ENCODE measurements at places on chromosomes 13 and 19.
A peak's percentile ranks its signal among the peaks of the same experiment; 100 is the strongest.

GRCh38 chr19:5679289-5680083, 830 bp downstream of the MICOS13 start:
- no peak for DNase-seq

GRCh38 chr13:61830475-61830874, 414.8 kb upstream of the PCDH20 start:
- DNase-seq, result no peak

DNA sequence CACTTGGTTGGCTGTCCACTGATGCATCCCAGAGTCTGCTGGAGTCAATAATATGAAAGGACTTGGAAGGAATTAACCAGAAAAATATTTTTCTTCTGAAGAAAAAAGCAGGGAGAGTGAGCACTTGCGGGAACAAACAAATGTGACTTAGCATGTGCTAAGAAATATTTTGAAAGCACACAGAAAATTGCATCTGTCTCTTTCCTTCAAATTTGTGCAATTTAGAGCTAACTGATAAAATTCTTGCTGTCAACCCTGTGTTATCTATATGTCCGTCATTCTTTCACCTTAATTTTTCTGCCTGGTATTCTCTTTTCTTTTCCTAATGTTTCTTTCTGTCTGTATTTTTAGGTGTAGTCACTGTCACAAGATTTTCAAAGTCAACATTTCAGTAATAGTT, 852.6 kb downstream of the PCDH9 start:
- no peak for DNase-seq

GRCh38 chr19:47230054-47230920, 712 bp downstream of the BBC3 start:
- DNase-seq, result peak; percentile 73

GRCh38 chr19:3324405-3324856, 42.0 kb upstream of the NFIC start:
- peak; percentile 63 for DNase-seq

DNA sequence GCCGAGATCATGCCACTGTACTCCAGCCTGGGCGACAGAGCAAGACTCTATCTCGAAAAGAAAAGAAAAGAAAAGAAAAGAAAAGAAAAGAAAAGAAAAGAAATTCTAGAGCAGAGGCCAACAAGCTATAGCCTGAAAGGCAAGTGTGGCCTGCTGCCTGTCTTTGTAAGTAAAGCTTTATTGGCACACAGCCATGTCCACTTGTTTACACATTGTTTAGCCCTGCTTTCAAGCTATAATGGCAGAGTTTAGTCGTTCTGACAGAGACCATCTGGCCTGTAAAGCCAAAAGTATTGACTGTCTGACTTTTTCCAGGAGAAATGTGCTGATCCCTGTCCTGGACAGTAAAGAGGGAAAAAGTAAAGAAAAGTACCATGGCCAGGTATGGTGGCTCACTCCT, 18.3 kb downstream of the NWD1 start:
- no peak for DNase-seq

DNA sequence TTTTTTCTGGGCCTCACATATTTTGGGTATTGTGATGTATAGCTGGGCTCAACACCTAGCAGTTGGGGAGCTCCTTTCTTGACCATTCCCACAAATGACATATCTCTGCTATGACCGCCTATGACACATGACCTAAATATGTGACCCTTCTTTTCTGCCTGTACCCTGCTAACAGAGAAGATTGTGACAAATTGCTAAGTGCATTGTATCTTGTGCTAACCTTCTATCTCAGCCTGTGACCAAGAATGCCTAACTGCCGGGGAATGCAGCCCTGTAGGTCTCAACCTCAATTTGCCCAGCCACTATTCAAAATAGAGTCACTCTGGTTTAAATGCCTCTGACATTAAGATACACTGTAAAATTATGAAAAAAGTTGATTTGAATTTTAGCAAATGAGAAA, 6.8 kb upstream of the ZNF429 start:
- no peak for DNase-seq

DNA sequence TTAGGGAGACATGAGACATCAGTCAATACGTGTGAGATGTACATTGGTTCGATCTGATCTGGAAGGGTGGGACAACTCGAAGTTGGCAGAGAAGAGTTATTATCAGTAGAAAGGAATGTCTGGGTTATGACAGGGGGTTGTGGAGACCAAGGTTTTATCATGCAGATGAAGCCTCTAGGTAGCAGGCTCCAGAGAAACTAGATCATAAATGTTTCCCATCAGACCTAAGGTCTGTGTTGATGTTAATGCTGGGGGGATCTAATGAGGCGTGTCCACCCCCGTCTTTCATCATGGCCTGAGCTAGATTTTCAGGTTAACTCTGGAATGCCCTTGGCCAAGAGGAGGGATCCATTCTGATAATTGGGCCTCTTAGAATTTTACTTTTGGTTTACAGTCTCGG, 187.0 kb upstream of the KL start:
- DNase-seq, result no peak

DNA sequence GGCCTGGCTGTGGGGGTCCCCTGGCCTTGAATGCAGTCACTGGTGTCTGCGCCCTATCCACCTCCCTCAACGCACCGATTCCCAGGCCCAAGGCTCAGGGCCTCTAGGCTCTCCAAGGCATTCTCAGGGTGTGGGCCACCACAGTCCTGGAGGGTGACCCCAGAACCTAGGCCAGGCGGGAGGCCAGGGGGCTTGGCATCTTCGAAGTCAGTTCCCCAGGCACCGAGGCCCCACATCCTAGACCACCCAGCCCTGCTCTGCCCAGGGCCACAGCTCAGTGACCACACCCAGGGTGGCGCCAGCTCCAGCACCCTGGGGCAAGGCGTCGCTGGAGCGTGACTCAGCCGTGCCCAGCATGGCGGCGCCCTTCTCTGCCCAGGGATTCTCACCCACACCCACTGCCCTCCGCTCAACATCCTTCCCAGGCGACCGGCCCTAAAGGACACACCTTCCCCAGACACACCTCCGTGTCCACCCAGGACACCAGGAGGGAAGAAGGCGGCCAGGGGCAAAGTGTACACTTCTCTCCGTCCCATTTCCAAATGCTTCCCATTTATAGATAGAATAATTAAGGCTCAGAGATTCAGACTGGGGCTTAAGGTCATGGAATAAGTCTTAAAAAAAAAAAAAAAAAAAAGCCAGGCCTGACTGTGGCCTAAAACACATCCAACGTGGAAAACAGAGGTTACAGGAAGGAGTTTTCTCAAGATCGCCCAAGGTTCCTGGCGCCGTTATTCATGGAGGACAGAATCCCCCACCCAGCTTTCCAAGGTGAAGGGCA, 36.4 kb upstream of the NANOS3 start:
- no peak for DNase-seq

- DNase-seq, result no peak
These were observed 2.0 kb upstream of the GRK1 start for GRCh38 chr13:113664751-113665596.

DNA sequence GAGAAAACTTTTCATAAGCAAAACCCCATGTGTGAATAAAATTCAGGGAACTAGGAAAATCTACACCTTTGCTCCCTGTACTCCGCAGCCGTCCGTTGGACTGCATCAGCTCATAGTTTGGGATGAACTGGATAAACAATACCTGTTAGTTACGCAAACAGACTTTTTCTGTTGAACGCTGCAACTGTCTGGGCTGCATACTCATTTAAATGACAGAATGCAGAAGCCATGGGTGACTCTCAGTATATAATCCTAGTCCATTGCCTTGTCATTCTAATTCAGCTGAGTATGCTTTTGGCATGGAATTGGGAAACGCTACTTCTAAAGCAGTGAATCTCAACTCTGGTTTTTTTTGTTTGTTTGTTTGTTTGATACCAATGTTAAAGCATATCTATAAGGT, 151.6 kb downstream of the SLITRK1 start:
- no peak for DNase-seq

DNA sequence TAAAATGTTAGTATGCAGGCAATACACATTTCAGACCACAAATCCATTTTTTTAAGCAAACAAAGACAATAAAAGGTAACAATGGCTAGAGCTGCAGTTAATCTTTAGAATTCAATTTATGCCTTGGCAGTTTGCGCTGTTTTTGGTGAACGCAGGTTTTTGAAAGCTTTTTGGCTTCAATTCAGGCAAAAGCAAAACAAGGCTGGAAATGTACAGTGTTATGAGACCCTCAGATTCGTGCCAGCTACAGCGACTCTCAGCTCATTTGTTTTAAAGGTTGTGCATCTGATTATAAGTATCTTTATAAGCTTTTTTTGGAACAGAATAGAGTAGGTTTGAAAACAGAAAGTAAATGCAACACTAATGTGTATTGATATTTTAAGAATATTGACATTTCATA, 63.6 kb upstream of the SOX1 start:
- no peak for DNase-seq

GRCh38 chr13:18212873-18213272, 968.8 kb downstream of the TUBA3C start:
- no peak for DNase-seq

DNA sequence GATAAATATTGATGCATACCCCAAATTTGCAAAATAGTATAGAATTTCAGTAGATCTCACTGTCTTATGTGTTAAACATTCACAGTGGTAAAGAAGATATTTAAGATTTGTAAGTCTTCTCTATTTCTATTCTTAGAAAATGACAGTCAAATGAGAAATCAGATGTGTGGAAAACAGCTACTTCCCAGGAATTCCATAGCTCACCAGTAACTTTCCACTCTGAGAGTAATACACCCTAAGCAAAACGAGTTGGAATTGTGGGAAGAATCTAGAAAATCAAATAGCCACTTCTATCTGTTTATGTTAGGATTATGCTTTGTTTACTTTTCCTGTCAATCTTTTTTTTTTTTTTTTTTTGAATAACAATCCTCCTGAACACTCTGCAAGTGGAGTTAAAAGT, 69.1 kb downstream of the FLT1 start:
- no peak for DNase-seq

GRCh38 chr13:49371943-49372613, 71.8 kb downstream of the CAB39L start:
- DNase-seq, result no peak

GRCh38 chr13:92805766-92806165, 420.8 kb upstream of the GPC6 start:
- no peak for DNase-seq

DNA sequence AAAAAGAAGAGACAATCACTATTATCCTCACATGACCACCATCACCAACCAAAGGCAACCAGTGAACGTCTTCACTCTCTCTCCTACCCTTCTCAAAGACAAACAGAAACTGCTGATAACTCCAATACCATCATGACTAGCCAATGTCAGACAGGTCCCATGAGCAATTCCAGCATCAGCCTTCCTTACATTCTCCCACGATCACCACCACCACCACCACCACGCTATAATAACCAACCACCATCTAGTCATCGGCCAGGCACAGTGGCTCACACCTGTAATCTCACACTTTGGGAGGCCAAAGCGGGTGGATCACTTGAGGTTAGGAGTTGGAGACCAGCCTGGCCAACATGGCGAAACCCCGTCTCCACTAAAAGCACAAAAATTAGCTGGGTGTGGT, 3.9 kb downstream of the MYO1F start:
- no peak for DNase-seq

DNA sequence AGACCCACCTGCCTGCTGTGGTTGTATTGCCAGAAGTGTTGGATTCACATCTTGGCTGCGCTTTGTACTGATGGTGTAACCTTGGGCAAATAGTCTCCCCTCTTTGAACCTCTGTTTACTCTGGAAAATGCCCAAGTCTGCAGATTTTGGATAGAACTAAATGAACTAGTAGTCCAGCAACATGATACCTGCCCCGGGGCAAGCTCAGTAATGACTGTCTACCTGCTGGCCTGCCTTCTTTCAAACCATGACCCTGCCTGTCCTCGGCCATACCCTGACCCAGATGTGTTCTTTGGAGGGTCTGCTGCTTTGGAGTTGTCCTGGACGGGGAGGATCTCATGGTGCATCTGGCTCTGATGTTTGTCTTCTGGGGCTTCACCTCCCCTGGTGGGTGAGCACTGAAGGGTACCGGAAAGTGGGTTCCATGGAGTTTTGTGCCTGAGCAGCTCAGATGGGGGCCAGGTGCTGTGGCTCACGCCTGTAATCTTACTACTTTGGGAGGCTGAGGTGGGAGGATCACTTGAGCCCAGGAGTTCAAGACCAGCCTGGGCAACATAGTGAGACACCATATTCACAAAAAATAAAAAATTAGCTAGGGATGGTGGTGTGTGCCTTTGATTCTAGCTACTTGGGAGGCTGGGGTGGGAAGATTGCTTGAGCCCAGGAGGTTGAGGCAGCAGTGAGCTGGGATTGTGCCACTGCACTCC, 59.5 kb downstream of the TNFRSF19 start:
- no peak for DNase-seq

DNA sequence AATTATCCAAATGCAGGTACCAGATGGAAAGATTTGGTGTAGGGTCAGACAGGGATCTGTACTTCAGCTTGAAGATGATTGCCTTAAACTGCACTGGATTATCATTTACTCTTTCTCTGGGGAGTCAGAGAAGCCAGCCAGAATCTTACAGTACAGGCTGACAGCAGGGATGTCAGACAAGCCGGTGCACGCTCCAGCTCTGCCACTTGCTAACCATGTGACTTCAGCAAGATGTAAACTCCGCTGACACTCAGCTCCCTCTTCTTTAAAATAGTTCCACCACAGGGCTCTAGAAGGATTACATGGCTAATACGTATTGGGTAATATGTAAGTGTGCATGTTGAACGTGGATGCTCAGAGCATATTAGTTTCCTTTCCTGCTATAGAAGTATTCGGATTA, 251.4 kb upstream of the MAB21L1 start:
- no peak for DNase-seq

DNA sequence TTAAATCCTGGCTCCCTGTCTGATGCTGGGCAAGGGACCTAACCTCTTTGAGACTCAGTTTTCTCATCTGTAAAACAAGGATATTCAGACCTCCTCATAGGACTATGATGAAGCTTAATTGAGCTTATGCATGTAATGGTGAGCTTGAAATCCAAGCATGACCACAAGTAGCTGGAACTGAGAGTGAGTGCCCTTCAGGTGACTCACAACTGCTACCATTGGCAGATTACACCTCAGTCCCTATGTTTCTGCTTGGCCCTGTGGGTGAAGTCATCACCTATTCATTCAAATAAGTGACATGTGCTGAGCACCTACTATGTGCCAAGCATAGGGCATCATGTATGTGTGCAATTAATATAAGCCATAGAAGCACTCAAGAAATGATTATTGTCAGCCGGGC, 25.7 kb downstream of the NOVA2 start:
- DNase-seq, result no peak

DNA sequence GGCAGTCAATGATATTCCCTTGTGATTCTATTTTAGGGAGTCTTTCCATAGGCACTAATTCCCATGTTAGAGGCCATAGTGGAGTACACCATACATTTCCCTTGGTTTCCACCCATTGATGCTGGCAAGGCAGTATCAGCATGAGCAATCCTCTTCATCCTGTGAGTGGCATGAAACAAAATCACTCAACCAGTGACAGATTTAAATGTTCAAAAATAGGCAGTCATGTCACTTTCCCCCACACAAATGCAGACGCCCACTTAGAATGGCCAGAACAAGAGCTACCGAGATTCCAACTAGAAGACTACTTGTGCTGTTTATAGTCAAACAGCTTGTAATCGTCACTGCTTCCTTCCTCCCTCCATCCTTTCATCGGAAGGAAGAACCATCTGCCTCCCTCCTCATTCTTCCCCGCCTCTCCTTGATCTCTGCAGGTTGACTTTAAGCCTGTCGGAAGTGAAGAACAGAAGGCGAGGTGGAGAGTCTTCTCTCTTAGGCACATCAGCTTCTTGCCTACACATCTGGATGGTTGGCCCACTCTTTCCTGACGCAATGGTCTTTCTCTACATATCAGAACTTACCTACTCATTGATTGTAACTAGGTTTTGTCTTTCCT, 22.6 kb downstream of the RASL11A start:
- DNase-seq, result no peak
